Frontal cortex (tissue), 4 donors: ENCODE measurements at places on chromosomes 7 and 10. TPM values are rescaled to one million over a fixed set of nuclear protein-coding genes. Genes with fewer than 3 reads are reported as not detected.

- no peak for DNase-seq
Observed at GRCh38 chr10:14371581-14371980, 40.9 kb upstream of the FRMD4A start.

DNA sequence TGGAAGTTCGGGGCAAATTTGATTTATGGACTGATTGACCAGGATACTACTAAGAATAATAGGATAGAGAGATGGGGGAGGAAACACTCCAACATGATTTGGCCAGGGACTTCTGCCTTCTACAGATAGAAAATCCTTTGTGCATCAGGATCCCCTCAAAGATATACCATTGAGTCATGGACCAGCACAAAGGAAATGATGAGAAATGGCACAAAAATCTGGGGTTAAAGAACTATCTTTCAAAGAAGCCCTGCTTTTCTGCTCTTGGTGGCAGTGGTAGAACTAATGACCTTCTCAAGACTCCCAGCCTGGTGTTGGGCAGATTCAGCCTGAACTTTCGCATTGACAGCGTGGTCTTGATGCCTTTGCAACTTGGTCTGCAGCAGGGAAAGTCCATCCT is 27.6 kb upstream of the LAMB1 start:
- DNase-seq = no peak

- DNase-seq = no peak
Observed at GRCh38 chr7:4683043-4683883, 1.2 kb downstream of the FOXK1 start.

DNA sequence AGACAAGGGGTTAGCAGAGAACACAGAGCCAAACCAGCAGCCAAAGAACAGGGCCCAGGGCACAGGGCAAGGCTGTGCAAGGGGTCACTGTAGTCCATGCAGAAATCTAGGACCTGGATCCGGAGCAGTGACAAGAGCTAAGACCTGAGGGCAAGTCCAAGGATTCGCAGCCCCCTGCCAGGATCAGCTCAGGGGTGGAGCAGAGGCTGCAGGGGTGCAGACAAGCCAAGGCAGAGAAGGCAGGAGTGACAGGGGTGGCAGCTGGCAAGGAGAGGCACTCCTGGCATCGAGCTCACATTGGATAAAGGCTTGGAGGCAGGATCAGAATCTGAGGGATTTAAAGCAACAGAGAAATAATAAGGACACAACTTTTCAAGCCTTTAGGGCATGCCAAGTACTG is 80.7 kb upstream of the NANOS1 start:
- no peak for DNase-seq

GRCh38 chr10:60964257-60965235 is 20.6 kb upstream of the RHOBTB1 start:
- DNase-seq = peak; percentile 27

DNA sequence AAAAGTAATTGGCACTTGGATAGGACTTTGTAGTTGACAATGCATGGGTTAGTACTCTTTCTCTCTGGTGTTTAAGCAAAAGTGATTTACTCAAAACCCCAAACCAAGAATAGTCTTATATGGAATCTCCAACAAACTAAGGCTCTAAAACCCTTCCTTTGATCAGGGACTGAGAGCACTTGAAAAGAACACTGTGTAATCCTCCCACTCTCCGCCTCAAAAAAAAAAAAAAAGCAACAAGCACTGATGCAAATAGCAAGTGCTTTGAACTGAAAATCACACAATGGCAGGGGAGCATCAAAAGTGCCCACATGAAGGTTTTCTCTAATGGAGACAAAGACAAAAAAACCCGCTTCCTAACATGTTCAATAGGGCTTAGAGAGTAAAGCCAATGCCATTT is 467.9 kb upstream of the AUTS2 start:
- no peak for DNase-seq

DNA sequence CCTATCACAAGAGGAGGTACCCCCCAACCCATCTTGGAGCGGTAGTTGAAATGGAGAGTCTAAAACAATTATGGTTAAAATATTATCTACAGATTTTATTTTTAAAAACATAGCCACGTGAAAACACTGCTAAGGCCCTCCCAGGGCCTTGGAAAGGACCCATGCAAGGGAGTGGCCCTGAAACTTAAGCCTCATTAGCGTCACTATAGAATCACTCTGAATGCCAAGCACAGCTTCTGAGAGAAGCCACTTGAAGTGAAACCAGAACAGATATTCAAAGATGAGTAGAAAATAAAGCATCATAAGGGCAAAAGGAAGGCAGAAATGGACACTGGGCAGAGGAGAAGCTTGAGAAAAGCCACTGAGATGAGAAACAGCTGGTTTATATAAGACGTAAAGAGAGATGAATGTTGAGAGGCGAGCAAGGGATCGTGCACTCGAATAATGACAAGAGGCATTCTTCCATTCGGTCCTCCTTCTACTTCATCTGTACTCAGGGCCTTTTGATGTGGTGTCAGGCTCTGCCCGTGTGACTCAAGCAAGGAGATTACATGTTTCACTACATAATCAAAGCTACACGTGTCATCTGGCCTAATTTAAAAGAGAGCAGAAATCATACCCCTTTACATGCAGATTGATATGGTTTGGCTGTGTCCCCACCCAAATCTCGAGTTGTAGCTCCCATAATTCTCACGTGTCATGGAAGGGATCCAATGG is 33.4 kb upstream of the SLC39A12 start:
- no peak for DNase-seq

CPXM2 gene
- under 0.01 TPM for total RNA-seq

PGAM2 gene
- 4.5 TPM for total RNA-seq

DNA sequence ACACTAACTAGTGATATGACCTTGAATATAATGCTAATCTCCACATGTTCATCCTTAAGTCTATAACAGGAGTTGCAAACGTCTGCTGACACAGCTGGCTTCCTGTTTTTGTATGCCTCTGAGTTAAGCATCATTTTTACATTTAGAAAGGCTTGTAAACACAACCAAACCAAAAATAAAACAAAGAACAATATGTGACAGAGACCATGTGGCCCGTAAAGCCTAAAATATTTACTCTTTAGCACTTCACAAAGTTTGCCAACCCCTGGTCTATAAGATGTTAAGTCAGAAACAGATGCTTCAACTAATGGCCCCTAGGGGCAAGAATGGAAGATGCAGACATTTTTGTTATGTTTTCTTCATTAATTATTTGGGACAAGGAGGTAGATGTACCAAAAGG is 109.3 kb downstream of the CPEB3 start:
- no peak for DNase-seq

- no peak for DNase-seq
Observed at GRCh38 chr10:11403116-11403515, 208.3 kb downstream of the USP6NL start.

DNA sequence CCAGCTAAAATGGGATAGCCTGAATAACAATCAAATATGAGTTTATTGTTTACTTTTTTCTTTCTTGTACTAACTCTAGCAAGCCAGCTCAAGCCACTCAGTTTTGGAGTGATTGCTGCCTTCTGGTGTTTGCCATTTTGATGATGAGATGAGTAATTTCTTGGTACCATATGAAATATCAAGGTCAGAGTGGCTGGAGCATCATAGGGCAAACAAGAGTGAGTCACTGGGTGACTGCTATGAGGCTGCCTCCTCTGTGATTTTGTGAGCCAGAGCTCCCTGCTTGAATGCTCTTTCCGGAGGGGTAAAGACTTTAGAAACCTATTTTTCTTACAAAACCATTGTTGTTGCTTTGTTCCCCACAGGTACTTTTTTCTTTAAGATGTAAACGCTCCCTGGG is 295.6 kb downstream of the PRKG1 start:
- no peak for DNase-seq

SEMA3C gene
- 307 TPM for total RNA-seq

GRCh38 chr7:142560166-142560565 is 189.1 kb upstream of the PRSS1 start:
- no peak for DNase-seq

GRK5 gene
- total RNA-seq = 11.4 TPM

DNA sequence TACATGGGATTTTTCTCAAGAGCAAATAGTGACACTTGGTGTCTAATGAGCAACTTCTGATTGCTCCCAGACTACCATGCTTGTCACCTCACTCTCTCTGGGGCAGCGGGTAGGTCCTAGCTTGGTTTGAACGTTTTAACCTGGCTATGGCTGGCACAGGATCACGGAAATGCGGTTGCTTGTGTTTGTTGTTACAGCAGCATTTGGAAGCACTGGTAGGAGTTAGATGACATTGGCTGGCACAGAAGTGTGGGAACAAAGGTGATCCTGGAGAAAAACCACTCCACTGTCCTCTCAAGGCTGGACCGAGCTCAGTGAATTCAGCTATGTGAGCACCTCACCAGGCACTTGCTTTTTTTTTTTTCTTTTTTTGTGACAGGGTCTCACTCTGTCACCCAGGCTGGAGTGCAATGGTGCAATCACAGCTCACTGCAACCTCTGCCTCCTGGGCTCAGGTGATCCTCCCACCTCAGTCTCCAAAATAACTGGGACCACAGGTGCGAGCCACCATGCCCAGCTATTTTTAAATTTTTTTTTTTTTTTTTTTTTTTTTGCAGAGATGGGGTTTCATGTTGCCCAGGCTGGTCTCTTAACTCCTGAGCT is 3.5 kb upstream of the PFKFB3 start:
- no peak for DNase-seq

GRCh38 chr7:14021069-14021468 is 31.6 kb upstream of the ETV1 start:
- no peak for DNase-seq

- DNase-seq = no peak
Observed at GRCh38 chr7:154666768-154667167, 336.2 kb downstream of the PAXIP1 start.

GRCh38 chr10:29295813-29296212 is 6.9 kb downstream of the LYZL1 start:
- DNase-seq = no peak

- DNase-seq = no peak
Observed at GRCh38 chr10:13593535-13593934, 6.8 kb downstream of the PRPF18 start.

DNA sequence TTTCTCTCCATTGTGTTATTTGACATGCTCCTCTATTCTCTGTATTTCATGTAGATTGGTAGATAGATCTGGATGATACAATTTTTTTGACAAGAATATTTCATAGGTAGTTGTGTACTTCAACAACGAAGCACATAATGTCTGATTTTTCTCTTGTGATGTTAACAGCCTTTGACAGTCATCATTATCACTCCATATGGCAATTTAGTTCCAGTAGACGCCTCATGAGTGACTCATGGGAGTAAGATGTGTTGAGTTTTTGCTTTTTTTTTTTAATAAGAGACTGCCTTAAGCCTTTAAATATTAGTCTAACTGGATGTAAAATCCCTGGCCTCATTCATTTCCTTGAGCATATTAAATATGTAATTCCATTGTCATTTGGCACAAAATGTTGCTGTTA is 123.5 kb upstream of the ZNF32 start:
- DNase-seq = no peak

DNA sequence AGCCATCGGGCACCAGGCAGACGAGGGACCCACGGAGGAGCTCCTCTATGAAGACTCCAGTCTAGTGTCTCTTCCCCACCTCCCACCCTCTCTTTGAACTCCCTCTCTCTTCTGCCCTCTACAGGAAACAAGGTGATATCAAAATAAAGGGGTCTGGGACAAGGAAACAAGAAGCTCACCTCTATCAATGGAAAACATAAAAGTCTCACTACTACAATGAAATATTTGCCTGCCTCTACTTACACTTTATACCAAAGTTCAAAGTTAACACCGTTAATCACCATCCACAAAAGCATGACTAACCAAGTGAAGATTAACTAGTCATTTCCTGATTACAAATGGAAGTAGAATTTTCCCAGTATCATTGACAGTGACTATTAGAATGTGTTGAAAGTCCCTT is 82.2 kb downstream of the PARD3 start:
- no peak for DNase-seq

DNA sequence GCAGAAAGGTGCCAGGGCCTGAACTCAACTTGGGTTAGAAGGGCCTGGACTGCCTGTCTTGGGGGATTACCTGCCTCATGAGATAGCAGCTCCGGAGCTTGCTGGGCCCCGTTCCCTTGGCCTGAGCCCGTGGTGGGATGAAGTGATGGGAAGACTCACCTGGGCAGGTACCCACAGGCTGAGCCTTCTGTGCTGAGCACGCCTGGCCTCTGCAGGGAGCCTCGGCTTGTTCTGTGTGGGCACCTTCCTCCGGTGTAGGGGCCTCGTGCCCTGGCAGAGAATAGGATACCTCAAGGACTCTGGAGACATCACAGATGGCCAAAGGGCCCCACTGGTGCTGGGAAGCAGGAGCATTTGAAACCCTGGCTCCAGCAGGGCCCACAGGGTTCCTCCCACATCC is 4.5 kb downstream of the ZNF467 start:
- DNase-seq = no peak

NEBL gene
- total RNA-seq = 64.0 TPM

TRPV5 gene
- total RNA-seq = not detected

HACD1 gene
- 18.3 TPM for total RNA-seq

DNA sequence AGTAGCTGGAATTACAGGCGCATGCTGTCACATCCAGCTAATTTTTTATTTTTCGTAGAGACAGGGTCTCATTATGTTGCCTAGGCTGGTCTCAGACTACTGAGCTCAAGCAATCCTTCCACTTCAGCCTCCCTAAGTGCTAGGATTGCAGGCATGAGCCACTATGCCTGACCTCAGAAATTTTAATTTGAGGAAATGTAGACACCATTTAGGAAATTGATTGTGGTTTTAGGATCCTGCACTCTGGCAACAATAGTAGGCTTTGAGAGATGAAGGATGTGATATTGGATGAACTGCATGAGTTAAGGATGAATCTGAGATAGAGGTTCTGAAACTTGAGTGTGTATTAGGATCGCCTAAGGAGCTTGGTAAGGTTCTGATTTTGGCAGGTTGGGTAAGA is 66.5 kb downstream of the PPP1R9A start:
- no peak for DNase-seq
